ENCODE measurements at places on chromosomes 5 and 9. TPM values are rescaled to one million over a fixed set of nuclear protein-coding genes. Genes with fewer than 3 reads are reported as not detected.

The TICAM2 gene
- total RNA-seq = 1.4 TPM

The MED22 gene
- total RNA-seq = 20.0 TPM

The PRSS3 gene
- not detected for total RNA-seq

The SLC36A3 gene
- total RNA-seq = not detected

The F2RL1 gene
- 0.26 TPM for total RNA-seq

The ERCC6L2 gene
- 96.4 TPM for total RNA-seq

The AK1 gene
- 39.1 TPM for total RNA-seq

GRCh38 chr9:126773004-126773607 lies 31.7 kb upstream of the ZBTB43 start:
- DNase-seq = no peak

DNA sequence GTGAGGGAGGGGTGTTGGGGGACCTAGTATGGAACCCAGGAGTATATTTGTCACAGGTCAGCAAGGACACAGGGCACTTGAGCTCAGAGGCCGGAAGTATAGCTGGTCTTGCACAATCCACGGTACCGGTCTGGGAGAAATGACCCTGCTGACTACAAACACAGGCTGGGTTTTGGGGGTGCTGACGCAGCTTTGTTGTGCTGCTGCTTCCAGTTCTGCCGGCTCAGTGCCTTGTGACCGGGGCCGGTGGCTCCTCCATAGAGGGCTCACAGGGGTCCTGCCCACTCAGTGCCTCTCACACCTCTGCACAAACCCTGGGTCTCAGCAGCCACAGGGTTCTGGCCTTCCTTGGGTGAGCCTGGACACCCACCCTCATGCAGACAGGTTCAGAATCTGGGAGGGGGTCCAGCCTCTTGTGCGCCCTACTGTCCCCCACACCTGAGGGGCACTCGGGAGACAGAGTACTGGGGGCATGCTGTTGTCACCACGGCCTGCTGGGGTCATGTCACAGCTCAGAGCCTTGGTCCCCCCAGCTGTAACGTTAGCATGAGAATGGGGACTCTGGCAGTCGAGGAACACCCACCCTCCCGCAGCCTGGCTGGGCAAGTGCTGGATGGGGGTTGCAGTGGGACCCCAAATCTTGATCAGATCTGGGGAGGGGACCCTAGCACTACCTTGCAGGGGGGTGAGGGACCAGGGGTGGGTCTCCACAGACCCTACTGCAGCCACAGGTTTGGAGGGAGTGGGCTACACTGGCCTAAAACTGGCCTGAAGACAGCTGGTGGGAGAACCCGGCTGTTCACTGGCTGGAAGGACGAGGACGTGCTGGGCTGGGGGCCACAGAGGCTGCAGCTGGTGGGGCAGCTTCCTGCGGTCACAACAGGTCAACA lies 17.7 kb downstream of the NINJ1 start:
- DNase-seq = no peak

- no peak for DNase-seq
Observed at GRCh38 chr5:72383280-72383679, 63.1 kb downstream of the PTCD2 start.

DNA sequence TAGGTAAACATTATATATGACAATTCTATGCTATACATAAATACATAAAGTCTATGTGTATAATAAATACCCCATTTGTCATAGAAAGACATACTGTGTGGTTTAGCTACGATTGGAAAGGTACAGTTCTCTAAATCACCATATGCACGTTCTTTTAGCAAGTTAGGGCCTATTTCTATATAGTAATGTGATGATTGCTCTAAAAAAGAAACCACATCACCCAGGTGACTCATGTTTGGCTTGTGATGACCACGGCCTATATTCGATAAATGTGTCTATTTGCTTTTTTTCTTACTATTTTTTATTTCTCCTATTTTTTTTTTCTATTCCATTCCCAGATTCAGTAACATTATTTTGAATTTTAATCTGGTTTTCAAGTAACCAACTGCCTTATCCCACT lies 34.7 kb downstream of the RETREG1 start:
- no peak for DNase-seq

DNA sequence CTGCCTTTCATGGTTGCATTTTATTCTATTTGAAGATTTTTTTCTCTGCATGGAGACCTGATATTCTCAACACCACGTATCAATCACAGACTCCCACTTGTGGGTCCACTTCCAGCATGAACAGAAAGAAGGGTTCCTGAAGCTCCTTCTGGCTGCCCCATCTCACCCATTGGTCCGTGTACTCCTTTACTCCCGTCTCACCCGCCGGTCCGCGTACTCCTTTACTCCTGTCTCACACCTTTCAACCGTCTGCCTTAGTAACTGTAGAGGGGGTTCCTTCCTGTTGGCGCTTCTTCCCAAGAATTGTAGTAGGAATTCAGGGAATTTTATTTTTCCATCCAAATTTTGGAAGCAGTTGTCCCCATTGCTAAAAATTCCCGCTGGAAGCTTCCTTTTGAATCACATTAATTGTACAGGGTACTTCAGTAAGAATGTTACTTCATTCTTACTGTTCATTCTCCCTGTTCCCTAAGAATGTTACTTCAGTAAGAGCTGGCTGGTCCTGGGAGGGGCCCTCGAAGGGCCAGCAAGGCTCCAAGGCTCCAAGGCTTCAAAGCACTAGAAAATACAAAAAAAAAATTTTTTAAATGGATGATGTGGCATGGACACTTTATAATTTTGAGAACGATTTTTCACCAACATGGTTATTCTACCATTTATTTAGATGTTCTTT lies 3.9 kb upstream of the LPCAT1 start:
- DNase-seq = no peak

GRCh38 chr5:126383246-126383645 lies 40.0 kb upstream of the GRAMD2B start:
- DNase-seq = no peak

DNA sequence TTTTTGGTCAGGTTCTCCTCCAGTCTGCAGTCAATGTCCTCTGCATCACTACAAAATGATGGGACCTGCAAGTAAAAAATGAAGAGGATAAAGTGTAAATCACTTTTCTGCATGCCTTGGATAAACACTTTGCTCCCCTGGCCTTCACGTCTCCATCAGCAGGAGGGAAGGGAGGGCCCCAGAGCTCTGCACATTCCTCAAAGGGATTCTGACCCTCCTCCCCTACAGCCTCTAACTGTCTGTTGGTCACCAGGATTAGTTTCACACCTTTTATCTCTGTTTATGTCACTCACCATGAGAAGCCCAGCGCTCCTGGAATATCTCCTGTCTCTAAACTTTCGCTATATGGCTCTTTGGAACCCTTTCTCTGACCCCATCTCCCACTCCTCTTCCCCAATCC lies 103.3 kb downstream of the SVEP1 start:
- DNase-seq = no peak

DNA sequence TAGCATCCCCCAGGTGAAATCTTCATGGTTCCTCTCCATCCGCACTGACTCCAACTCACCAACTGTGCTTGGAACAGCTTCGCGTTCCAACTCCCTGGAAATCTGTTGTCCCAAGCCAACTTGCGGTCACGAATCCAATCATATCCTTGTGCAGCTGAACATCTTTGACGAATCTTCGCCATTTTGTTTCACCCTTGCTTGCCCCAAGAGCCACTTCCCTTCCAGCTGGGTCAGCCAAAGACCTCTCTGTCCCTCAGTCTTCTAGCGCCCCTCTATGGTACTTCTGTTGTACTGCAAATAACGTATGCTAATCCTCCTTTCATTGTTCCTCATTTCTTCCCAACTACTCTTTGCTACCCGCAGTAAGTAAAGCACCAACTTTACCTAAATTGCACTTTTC lies 61.0 kb upstream of the TARS1 start:
- no peak for DNase-seq

GRCh38 chr5:68746643-68747420 lies 347.0 kb upstream of the SLC30A5 start:
- DNase-seq = peak; percentile 29

DNA sequence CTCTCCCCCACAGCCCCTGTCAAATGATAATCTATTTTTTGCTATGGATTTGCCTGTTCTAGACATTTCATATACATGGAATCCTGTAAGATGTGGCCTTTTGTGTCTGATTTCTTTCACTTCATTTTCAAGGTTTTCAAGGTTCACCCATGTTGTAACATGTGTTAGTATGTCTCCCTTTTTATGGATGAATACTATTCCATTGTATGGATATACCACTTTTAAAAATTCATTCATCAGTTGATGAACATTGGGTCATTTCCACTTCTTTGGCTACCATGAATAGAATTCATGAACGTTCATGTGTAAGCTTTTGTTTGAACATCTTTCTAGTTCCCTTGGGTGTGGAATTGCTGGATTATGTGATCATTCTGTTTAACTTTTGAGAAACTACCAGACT lies 94.7 kb upstream of the ZNF366 start:
- no peak for DNase-seq

DNA sequence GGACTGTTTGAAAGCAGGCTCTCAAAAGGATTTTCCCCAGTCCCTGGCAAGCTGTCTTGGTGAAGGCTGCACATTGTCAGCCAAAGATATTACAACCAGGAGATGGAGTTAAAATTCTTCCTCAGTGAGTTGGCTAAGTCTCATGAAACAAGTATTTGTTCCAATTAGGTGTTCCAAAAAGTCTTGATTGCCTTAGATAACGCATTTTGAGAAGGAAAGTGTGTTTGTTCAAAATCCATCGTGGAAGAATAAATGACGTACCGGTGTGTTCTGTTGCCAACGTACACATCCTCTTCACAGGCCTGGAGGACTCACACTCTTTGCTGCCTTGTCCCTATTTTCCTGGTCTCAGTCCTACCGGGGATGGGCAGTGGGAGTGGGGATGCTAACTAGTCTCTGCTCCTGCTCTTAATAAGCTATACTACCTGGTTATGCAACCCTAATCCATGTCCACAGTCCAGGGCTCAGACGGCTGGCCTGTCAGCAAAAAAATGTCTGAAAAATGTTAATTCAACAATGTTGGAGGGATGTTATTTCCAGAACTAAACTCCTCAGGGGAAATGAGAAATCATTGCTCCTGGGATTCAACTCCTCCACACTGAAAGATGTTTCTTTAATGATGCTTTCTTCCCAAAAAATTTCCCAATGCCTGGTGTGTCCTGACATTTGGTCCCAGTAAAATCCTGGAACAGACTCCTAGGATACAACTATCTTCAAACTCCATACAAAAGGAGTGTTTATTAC lies 175.3 kb upstream of the KLF9 start:
- no peak for DNase-seq

- no peak for DNase-seq
Observed at GRCh38 chr9:93896093-93896492, 59.1 kb downstream of the BARX1 start.

DNA sequence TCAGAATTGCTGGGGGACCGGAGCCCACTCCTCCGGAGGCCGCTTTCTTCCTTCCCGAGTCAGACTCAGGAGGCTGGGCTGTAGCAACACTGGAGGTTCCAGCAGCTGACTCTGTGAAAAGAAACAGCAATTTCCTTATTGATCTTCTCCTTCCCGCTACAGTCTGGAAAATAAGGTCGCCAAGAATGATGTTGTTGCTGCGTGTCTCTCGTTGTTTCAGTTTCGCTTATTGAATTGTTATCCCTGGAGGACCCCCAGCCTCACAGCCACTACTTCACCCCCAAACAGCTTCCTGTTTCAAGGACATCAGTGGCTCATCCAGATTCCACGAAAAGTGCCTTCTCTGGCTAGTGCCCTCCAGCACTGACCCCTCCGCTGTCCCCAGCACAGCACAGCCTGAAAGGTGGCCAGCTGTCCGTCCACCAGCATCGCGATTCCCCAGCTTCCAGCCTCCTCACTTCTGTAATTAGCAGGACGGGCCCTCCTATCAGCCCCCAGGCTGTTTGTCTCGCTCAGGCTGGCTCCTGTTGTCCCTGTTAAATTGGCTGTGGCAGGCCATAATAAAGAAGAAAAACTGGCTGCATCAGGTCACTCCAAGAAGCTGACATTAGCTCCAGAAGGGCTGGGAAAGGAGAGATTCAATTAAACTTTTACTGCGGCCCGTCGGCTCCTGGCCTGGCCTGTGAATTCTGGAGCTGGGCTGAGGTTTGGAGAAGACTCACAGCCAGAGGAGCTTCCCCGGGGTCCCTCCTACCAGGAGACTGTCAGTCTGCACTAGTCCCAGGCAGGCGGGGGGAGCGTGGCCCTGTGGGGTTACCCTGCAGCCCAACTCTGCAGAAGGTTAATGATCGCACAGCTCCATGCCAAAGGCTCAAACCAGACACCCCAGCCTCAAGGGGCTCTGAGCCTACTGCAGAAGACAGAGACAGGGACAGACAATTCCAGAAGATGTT lies 40.5 kb downstream of the OLFM1 start:
- DNase-seq = no peak

DNA sequence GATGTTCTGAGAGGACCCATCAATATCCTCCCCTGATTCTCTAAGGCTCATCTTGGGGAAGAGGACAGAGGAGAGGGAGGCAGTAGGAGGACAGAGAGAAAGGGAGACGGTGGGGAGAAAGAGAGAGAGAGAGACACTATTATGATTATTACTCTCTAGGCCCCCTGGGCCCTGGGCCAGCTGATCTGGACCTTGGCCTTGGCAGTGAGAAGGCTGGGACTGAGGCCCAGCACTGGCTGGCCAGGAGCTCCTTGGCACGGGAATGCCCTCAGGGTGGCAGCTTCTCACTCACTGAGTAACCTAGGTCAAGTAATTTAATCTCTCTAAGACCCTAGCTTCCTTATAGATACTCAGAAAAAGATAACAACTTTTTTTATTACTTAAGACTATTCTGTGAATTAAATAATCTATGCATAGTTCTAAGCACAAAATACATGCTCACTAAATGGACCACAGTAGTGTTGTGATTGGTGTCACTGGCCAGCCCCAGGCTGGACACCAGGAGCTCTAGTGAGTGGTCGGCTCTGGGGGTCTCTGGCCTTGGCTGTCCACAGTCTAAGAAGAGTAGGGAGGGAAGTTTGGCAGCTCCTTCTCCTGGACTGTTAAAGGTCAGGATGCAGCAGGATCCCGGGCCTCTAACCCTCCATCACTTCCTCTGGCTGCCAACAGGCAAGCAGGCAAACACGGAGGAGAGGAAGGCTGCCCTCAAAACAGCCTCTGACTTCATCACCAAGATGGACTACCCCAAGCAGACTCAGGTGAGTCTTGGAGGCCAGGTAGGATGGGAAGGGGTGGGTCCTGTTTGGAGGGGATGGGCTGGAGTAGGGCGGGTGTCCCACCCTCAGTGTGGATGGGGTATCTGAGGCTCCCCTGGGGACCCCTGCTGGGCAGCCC lies 50.0 kb downstream of the GSN start:
- DNase-seq = no peak

DNA sequence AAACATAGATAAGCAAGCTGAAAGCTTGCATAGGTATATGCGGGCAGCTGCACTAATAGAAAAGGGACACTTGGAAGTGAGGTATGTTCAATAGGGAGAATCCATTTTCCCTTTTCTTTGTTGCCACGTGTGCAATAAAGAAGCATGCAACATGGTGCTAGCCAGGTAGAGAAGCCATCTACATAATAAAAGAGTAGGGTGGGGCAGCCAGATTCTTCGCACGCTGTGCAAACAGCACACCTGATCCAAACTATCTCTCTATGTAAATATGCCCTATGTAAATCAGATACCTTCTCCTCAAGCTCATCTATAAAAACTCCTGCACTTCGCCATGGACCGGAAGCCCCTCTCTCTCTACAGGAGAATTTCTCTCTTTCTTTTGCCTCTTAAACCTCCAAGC lies 91.9 kb upstream of the C9orf72 start:
- DNase-seq = no peak

GRCh38 chr5:1507014-1507375 lies 16.8 kb downstream of the LPCAT1 start:
- DNase-seq = no peak

GRCh38 chr5:180137401-180138213 lies 66.0 kb upstream of the RNF130 start:
- DNase-seq = peak; percentile 75

- DNase-seq = peak; percentile 98
Observed at GRCh38 chr9:127980706-127981558, at the start of gene EEIG1. Gene EEIG1, minus strand, starts transcription at chr9:127980989. Its CDS starts 852 bp downstream, at chr9:127980137.

- peak; percentile 47 for DNase-seq
Observed at GRCh38 chr5:54531546-54531945, 14.0 kb downstream of the SNX18 start.
